ENCODE measurements at places on chromosomes 4 and X. TPM values are rescaled to one million over a fixed set of nuclear protein-coding genes. Genes with fewer than 3 reads are reported as not detected.

ADGRG2 gene
- total RNA-seq, result not detected

CITED1 gene
- not detected for total RNA-seq

PAGE2B gene
- not detected for total RNA-seq

RADX gene
- total RNA-seq, result 0.27 TPM

ITGB1BP2 gene
- total RNA-seq, result 4.9 TPM

PRKG2 gene
- not detected for total RNA-seq

SMS gene
- total RNA-seq, result 234 TPM

FAM200B gene
- total RNA-seq, result 32.3 TPM

F11 gene
- total RNA-seq, result not detected

HSFX2 gene
- total RNA-seq, result 0.13 TPM

GPR119 gene
- total RNA-seq, result not detected

TBX22 gene
- total RNA-seq, result not detected

CT83 gene
- not detected for total RNA-seq

RAB9B gene
- 0.40 TPM for total RNA-seq

MAGEC1 gene
- not detected for total RNA-seq

BST1 gene
- total RNA-seq, result 6.0 TPM

PDGFRA gene
- total RNA-seq, result 0.80 TPM

TFE3 gene
- total RNA-seq, result 36.5 TPM

NDP gene
- total RNA-seq, result 1.2 TPM

BRS3 gene
- not detected for total RNA-seq

ARSJ gene
- total RNA-seq, result 62.4 TPM

CCKAR gene
- total RNA-seq, result not detected

GAGE13 gene
- not detected for total RNA-seq

TMEM31 gene
- not detected for total RNA-seq

RASGEF1B gene
- total RNA-seq, result 0.13 TPM

MRFAP1 gene
- 181 TPM for total RNA-seq

MAML3 gene
- 19.3 TPM for total RNA-seq

SH3D19 gene
- total RNA-seq, result 130 TPM

PAQR3 gene
- total RNA-seq, result 31.1 TPM

ADH1C gene
- total RNA-seq, result not detected

KCNIP4 gene
- total RNA-seq, result not detected

KCNE5 gene
- 0.36 TPM for total RNA-seq

NAAA gene
- total RNA-seq, result 17.3 TPM

TEX13B gene
- not detected for total RNA-seq

HTN1 gene
- not detected for total RNA-seq

CHRDL1 gene
- not detected for total RNA-seq

SRPK3 gene
- total RNA-seq, result not detected

TLR2 gene
- total RNA-seq, result under 0.01 TPM

CYLC1 gene
- not detected for total RNA-seq

Data from thoracic aorta endothelial cell (primary cell).